Hepatocyte (in vitro differentiated cells): ENCODE measurements at places on chromosomes 5 and 9. TPM values are rescaled to one million over a fixed set of nuclear protein-coding genes. Genes with fewer than 3 reads are reported as not detected.

GRCh38 chr5:152607401-152608160, 202.5 kb upstream of the NMUR2 start:
- no peak for DNase-seq

- no peak for DNase-seq
These were observed 248.6 kb upstream of the EFNA5 start for GRCh38 chr5:107919361-107919760.

GRCh38 chr9:85067792-85068191, 398.3 kb downstream of the NTRK2 start:
- no peak for DNase-seq

DNA sequence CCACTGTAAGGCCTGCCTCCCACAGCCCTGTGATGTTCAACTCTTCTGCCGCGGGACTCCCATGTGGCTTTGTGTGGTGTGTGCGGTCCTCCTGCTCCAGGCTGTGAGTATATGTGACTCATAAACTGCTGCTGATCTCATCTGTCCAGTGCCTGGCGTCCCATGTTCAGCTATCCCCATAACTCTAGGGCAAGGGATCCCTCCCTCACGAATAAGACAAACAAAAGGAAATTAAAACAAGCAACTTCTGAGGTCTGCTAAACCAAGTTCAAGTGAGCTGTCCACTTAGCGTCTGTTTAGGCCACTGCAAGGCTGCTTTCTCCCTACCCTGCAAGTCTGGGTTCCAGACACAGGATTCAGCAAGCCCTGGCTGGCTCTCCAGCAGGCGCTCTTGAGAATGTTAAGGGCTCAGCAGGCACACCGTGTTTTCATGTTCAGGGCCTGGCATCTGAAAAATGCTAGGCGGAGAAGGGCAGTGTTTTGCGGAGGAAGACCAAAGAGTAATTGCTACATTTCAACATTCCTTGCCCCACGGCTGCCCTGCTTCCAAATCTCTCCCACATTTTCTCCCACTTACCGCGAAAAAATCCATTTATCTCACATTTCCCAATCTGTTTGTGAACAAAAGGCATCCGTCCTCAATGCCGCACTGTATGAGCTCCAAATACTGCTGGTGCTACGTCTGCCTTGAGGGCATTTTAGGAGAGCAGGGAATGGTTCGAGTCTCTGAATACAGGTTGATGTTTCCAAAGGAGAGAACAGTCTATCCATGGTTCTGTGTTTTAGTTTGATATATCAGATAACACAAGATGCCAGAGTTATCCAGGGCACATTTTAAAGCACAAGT, 280.2 kb downstream of the SEMA5A start:
- peak; percentile 53 for DNase-seq

GRCh38 chr5:168328814-168329213, 37.4 kb downstream of the WWC1 start:
- peak; percentile 75 for DNase-seq

PLAC8L1 gene
- 0.52 and 1.1 TPM in 2 replicates for polyA plus RNA-seq

FGF10 gene
- 2.9 and 5.1 TPM in 2 replicates for polyA plus RNA-seq

DNA sequence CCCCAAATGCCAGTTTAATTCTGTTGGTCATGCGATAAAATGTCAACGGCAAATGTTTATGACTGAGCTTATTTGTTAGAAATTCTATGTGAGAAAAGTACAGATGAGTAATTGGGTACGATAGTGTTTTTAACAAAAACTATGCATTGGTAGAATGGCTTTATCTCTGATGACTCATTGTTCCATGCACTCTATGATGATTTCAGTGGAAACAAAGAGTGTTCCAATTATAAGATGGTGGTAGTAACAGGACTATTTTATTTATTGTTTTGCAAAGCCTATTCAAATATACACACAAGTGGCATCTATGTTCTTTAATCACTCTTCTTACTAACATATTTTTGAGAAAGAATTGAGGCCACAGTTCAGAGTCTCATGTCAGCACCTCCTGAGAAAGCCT, 353.7 kb upstream of the IRX2 start:
- no peak for DNase-seq
